Activated T-cell treated with anti-CD3 and anti-CD28 coated beads for 1 hour (primary cell): ENCODE measurements at places on chromosomes 12 and 14.

DNA sequence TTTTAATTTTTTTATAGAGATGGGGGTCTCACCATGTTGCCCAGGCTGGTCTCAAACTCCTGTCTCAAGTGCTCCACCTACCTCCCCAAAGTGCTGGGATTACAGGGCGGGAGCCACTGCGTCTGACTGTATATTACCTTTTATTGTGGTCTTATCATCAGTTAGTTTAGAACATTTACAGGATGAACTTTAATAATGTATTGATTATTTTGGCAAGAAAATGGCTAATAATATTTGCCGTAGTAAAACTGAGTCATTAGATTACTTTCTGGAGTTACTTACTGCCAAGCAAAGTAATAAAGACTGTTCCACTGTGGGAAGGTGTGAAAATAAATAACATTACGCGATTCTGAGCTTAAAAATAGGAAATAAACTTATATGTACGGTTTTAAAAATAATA, 21.9 kb upstream of the KDM2B start:
- DNase-seq, result no peak

- DNase-seq, result no peak
These were observed 126.3 kb downstream of the RALGAPA1 start for GRCh38 chr14:35682802-35683201.

DNA sequence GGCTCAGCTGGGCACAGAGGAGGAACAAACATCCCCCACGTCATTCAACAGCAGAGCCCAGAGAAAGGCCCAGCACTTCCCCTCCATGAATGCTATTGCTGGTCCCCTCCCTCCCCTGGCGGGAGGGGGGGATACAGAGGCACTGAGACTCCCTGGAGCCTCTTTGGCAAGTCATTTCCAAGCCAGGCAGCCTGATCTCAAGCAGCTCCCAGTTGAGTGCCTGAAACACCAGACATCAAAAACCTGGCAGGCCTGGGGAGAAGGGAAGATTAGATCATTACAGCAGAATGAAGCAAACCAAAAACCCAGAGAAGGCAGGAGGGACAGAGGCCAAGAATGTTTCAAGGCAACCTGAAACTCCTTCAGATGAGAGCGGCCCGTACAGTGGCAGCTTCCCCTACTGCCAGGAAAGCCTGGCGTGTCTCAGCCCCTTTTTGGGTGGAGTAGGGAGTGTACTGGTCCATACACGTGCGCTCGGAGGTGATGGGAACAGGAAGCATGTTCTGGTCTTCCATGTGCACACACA, 92.1 kb downstream of the LRRC74A start:
- no peak for DNase-seq

DNA sequence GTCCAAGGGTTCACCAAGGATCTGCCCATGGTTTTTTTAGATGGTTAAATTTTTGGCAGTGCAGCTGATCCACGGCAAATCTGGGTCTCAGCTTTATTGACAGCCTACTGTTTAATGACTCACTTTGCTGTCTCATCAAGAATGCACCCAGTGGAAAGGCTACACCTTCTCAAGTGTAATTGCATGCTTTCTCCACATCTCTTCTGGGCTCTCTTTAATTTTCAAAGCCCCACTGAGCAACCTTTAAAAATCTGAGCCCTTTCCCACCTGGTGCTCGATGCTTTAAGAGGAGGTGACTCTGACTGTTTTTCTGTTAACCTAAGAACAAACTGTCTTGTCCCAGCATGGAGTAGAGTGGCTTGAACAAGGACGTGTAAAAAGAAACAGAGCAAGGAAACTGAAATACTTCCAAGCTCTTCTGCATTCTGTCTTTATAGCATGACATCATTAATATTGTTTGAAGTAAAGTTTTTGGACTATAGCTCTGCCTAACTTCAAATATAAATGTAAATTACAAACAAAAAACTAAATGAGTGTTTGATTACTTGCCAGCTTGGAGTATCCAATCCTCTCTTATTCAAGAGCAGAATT, 214.2 kb upstream of the KRR1 start:
- no peak for DNase-seq

DNA sequence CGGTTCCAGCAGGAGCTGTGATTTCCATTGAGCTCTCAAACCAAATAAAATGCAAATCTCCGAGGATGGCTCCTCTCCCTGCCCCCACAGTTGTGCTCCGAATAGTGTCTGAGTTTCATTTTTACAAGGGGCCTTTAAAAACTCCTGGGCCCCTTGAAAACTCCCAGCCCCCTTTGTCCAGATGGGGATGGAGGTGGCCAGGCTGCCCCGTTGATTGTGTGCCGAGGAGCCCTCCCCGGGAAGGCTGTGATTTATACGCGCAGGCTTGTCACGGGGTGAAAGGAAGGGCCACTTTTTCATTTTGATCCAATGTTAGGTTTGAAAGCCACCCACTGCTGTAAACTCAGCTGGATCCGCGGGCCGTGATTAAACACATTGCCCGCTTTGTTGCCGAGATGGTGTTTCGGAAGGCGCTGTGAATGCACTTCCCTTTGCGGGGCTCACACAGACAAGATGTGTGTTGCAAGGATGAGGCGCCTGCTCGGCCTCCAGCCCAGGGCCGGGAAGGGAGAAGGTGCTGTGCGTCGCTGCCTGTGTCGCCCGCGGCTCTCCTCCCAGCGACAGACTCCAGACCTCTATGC, 98.8 kb downstream of the TMEM132C start:
- no peak for DNase-seq

- DNase-seq, result no peak
These were observed 360 bp upstream of the SLC35F4 start for GRCh38 chr14:57866199-57866705.

DNA sequence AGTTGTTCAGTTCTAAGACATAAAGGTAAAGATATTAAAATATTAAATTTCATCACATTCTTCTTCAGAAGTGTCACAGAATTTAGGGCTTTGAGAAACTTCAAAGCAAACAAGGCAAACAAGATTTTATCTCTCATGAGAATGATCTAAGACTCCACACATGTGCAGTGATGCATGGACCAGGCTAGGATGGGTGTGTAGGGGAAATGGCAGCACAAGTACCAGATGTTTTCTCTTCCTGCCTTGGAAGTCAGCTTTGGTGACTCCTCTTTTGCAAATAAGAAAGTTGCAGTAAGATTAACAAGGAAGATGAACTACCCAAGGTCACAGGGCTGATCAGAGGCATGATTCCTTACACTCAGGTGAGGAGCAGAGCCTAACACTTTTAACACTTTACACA, 163.8 kb upstream of the LMNTD1 start:
- no peak for DNase-seq

DNA sequence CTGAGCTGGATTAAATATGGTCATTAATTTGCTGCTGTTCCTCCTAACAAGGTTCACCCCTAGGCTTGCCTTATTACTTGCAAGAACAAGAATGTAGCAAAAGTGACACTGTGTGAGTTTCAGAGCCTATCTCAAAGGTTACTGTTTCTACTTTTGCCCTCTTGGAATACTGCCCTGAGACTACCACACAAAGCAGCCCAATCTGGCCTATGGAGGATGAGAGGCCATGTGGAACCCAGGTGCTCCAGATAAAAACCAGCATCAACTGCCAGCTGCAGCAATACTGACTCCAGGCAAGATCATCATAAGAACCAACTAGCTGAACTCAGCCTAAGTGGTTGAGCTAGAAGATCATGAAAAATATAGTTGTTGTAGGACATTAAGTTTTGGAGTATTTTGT, 22.4 kb upstream of the SUPT16H start:
- DNase-seq, result no peak

DNA sequence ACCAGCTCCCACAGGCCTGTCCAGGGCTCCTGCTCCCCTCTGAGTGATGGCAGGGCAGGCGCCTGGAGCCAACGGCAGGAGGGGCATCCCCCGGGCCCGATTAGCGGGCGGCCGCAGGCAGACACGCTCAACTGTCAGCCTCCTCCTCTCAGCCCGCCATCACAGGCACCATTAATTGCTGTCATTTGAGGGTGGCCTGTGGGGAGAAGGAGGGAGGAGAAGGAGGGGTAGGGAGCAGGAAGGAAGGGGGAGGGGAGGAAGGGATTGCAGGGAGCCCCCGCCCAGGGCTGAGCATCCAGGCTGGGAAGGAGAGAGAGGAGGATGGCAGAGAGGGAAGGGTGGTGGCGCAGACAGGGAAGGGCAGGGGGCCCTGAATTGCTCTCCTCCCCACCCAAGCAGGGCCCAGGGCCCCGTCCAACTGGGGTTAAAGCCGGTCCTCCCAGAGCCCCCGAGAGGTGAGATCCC, 36.1 kb downstream of the NCOR2 start:
- no peak for DNase-seq

GRCh38 chr12:131921866-131922769, 7.0 kb upstream of the PUS1 start:
- DNase-seq, result no peak

- no peak for DNase-seq
These were observed 1.2 kb downstream of the SLC2A13 start for GRCh38 chr12:40104461-40105264.

DNA sequence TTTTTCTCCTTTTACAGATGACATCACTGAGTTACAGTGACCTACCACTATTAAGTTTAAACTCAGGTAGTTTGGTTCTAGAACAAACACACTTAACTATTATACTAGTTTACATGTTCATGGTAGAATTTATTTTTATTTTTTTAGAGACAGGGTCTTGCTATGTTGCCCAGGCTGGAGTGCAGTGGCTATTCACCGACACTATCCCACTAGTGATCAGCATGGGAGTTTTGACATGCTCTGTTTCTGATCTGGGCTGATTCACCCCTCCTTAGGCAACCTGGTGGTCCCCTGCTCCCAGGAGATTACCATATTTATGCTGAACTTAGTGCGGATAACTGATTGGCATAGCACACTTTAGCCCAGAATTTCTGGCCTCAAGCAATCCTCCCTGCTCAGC, 66.4 kb upstream of the LTA4H start:
- no peak for DNase-seq

DNA sequence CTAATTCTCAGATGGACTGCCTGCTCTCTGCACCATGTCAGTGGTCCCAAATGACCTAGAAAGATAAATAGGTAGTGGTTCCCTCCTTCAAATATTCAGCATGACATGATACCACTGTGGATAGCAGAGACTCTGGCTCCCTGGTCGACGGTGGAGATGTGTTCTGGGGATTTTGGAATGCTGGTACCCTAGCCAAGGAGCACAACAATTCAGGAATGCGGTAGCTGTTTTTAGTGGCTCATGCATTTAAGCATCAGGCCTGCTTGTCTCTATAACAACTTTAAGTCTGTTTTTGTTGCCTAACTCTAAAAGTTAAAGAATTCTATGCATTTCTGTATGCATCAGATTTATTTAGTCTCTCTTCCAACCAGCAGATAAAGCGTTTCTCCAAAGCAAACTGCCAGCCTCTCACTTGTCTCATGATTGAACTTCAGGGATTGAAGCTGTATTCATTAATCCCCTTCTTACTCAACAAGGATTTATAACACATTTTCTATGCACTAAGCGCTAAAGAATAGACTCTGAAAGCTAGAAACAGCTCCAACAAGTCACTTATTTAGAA, 164.9 kb upstream of the BMP4 start:
- DNase-seq, result no peak

DNA sequence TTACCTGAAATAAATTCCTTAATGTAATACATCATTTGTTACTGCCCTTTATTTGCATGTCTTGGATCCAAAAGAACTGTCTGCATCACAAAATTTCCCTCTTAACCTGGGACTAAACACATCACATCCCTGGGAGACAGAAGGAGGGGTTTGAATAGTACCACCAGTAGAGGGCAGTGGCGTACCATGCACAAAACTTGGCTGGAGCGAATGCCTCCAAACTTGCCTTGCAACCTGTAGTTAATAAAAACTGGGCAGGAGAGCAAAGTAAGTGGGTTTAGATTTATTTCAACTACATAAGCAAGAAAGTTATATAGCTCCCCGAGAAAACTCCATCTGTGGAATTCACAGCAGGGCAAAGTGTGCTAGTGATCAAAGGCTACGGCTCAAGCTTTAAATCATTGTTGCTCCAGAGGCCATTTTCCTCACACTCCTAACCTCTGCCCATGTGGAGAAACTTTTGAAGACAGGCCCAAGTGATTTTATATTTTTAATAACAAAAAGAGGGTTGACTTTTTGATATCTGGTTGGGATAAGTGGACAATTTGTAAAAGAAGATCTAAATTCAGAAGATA, 1176.7 kb upstream of the SEL1L start:
- no peak for DNase-seq

DNA sequence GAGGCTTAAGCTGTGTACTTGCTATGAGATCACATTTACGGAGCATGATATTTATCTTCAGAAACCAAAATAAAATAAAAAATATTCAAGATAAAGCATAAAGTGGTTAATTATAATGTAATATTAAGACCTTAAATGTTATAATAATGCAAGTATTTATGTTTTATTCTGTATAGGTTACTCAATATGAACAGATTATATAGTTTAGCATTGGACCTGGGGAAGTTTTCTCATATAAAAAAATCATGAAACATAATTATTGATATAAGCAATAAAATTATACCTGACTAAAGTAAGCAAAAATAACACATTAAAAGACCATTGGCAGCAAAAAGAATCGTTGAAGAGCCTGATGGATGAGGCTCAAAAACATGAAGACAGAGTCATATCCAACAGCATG, 516.2 kb downstream of the SLC16A7 start:
- no peak for DNase-seq

- DNase-seq, result no peak
These were observed 10.5 kb downstream of the CELA1 start for GRCh38 chr12:51335931-51336330.

GRCh38 chr14:74502236-74503019, 8.9 kb downstream of the ISCA2 start:
- DNase-seq, result no peak

DNA sequence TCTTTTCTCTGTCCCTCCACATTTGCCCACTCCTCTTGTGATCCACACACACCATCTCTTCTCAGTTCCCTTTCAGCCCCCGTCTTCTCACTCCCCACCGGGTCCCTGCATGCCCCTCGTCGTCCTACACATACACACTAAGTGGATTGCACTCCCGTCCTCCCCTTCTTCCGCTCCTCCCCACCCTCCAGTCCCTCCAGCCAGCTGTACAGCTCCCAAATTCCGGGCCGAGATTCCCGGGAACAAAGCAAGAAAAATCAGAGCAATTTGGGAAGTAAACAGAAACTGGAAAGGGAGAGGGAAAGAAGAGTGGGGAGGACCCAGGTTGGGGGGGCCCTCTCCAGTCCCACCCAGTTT, 282 bp upstream of the IGFBP6 start:
- DNase-seq, result no peak

DNA sequence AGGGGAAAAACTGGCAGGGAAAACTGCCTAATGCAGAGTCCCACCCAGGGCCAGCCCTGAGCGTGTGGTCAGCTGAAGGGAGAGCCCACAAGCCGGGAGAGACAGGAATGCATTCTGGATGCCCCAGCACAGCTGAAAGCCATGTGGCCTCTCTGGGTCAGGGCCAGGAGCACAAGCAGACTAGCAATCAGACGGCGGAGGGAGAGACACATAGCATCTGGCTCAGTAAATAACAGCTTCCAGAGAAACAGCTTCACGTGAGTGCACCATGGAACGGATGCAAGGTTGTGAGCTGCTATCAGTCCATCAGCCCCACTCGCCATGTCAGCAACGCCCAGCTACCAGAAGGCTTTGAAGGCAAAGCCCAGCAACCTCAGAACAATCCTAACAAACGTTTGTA, 28.2 kb upstream of the TMEM106C start:
- no peak for DNase-seq

- DNase-seq, result no peak
These were observed 21.2 kb upstream of the WSB2 start for GRCh38 chr12:118082161-118082560.

- DNase-seq, result no peak
These were observed 10.1 kb downstream of the SETD1B start for GRCh38 chr12:121813951-121814350.

- DNase-seq, result no peak
These were observed 48.3 kb upstream of the FAM181A start for GRCh38 chr14:93878871-93879270.

GRCh38 chr14:70721542-70721941, 79.8 kb downstream of the TTC9 start:
- no peak for DNase-seq
